ENCODE measurements at places on chromosomes 3 and 15. TPM values are rescaled to one million over a fixed set of nuclear protein-coding genes. Genes with fewer than 3 reads are reported as not detected.

GRCh38 chr3:48990636-48991469 is 812 bp downstream of the P4HTM start:
- peaks cover 27% of the 10 kb centered on the region for H3K4me1 ChIP-seq
- H3K4me3 ChIP-seq, result peak overlapping the region; percentile 79
- no peak for DNase-seq
- no peaks in the 10 kb centered on the region for H3K27me3 ChIP-seq
- no peaks in the 10 kb centered on the region for H3K36me3 ChIP-seq
- H3K27ac ChIP-seq, result peak overlapping the region; percentile 89

GRCh38 chr3:190747571-190747970 is 114.9 kb downstream of the GMNC start:
- H3K4me3 ChIP-seq, result no peak overlapping the region
- H3K36me3 ChIP-seq, result no peaks in the 10 kb centered on the region
- no peaks in the 10 kb centered on the region for H3K27me3 ChIP-seq
- no peak for DNase-seq
- no peaks in the 10 kb centered on the region for H3K4me1 ChIP-seq

GRCh38 chr3:72273615-72274014 is 488.7 kb upstream of the PROK2 start:
- no peaks in the 10 kb centered on the region for H3K36me3 ChIP-seq
- H3K27me3 ChIP-seq, result no peaks in the 10 kb centered on the region
- no peak overlapping the region for H3K4me3 ChIP-seq
- DNase-seq, result no peak
- H3K4me1 ChIP-seq, result peaks cover 35% of the 10 kb centered on the region

GRCh38 chr15:61467823-61468222 is 238.7 kb upstream of the RORA start:
- H3K27ac ChIP-seq, result no peak overlapping the region
- no peaks in the 10 kb centered on the region for H3K4me1 ChIP-seq
- H3K36me3 ChIP-seq, result no peaks in the 10 kb centered on the region
- no peak for DNase-seq
- no peak overlapping the region for H3K4me3 ChIP-seq
- H3K27me3 ChIP-seq, result no peaks in the 10 kb centered on the region

- H3K4me1 ChIP-seq, result peaks cover 87% of the 10 kb centered on the region
- H3K27me3 ChIP-seq, result no peaks in the 10 kb centered on the region
- DNase-seq, result no peak
- peak overlapping the region; percentile 90 for H3K27ac ChIP-seq
- no peak overlapping the region for H3K4me3 ChIP-seq
Measured at GRCh38 chr3:45599984-45600650, 5.6 kb downstream of the LIMD1 start.

DNA sequence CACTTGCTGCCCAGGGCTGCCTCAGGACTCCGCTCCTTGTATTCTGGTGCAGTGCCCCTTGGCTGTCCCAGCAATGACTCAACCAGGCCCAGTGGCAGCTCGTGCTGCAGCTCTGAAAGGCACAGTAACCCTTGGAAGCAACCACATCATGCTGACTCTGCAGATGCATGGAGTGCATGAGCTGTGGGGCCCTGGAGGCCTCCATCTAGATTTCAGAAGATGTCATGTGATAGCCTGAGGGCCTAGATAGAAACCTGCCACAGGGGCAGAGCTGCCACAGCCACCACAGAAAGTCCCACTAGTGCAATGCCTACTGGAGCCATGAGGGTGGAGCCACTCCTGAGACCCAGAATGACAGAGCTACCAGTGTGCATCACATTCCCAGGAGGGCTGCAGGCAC is 117.1 kb upstream of the SMAD3 start:
- H3K27ac ChIP-seq, result no peak overlapping the region
- H3K27me3 ChIP-seq, result no peaks in the 10 kb centered on the region
- DNase-seq, result no peak

- DNase-seq, result no peak
- peak within 1 kb of the TSS; percentile 91 for H3K27ac ChIP-seq
- H3K36me3 ChIP-seq, result peaks cover 10% of the 10 kb centered on the region
- H3K4me1 ChIP-seq, result peaks cover 17% of the 10 kb centered on the region
- H3K4me3 ChIP-seq, result peak within 1 kb of the TSS; percentile 58
- no peaks in the 10 kb centered on the region for H3K27me3 ChIP-seq
Measured at GRCh38 chr3:184361532-184361931, at the start of the genes CLCN2 and POLR2H. Gene CLCN2, minus strand, starts transcription at chr3:184361605. Its CDS starts 126 bp downstream, at chr3:184361479. Gene POLR2H, plus strand, starts transcription at chr3:184361710. Its CDS starts 1,783 bp downstream, at chr3:184363493.

DNA sequence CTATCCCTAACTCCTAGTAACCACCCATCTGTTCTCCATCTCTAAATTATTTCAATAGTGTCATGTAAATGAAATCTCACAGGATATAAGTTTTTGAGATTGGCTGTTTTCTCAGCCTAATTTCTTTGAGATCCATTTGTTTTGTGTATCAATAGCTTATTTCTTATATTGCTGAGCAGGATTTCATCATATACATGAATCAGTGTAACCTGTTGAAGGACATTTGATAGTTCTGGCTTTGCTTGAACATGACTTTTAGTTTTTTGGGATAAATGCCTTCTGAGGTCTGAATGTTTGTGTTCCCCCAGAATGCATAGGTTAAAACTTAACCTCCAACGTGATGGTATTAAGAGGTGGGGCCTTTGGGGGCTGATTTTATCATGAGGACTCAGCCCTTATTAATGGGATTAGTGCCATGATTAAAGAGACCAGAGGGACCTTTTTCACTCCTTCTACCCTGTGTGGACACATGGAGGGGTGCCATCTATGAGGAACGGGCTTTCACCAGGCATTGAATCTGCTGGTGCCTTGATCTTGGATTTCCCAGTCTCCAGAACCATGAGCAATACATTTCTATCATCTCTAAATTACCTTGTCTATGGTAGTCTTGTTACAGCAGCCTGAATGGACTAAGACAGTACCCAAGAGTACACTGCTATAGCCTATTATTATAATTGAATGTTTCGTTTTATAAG is 118.3 kb downstream of the FNDC3B start:
- H3K27me3 ChIP-seq, result no peaks in the 10 kb centered on the region
- no peak for DNase-seq
- H3K36me3 ChIP-seq, result no peaks in the 10 kb centered on the region
- peaks cover 76% of the 10 kb centered on the region for H3K4me1 ChIP-seq
- H3K27ac ChIP-seq, result peak overlapping the region; percentile 91

DNA sequence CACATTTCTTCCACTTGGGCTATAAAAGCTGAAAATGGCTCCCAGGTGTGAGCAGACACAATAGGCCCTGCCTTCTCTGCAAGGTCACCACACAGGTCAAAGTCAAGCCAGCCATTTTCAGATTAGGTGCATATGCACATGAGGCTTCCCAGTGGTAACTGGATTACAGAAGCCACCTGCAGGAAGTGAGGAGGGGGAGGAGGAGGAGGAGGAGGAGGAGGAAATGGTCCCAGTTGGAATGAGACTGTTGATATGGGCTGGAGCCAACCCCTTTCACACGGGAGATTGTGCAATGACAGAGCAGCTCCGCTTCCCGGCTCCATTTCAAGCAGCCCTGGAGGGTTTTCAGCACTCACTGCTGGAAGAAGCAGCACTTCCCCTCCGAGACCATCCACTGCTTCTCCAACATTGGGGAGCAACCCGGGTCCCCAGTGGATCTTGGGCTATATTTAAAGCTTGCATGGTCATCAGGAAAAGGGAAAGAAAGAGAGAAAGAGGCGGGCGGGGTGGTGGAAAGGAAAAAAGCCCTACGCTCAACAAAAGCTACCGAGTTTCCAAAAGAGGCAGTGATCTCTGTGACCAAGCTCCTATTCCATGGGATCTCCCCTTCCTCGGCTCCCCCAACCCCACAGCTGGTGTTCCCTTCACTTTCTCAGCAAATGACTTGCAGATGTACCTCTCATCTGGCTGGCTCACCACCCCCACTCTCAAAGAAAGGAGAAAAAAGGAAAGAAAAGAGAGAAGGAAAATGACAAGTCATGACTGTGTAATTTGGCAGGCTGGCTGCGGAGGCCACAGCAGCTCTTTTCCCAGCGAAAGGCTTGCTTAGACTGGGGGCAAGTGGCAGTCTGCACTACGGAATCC is 58.3 kb downstream of the LRIG1 start:
- no peaks in the 10 kb centered on the region for H3K27me3 ChIP-seq
- H3K4me3 ChIP-seq, result peak overlapping the region; percentile 20
- peak; percentile 81 for DNase-seq
- H3K36me3 ChIP-seq, result no peaks in the 10 kb centered on the region
- H3K4me1 ChIP-seq, result peaks cover 60% of the 10 kb centered on the region

- DNase-seq, result no peak
- no peak overlapping the region for H3K4me3 ChIP-seq
- H3K27me3 ChIP-seq, result no peaks in the 10 kb centered on the region
Measured at GRCh38 chr3:42347928-42348327, 62.5 kb downstream of the LYZL4 start.

TRPC1 gene
- 0.78 TPM for total RNA-seq

IL17RC gene
- total RNA-seq, result 32.3 TPM

CCR8 gene
- total RNA-seq, result not detected

TRAT1 gene
- total RNA-seq, result not detected

ANKRD63 gene
- not detected for total RNA-seq

All from gastrocnemius medialis (tissue), 4 donors.